Activated gamma-delta T cell treated with Interleukin-2 at 50 U/mL for 16 hours (primary cell): ENCODE measurements at places on chromosomes 1 and 21.

DNA sequence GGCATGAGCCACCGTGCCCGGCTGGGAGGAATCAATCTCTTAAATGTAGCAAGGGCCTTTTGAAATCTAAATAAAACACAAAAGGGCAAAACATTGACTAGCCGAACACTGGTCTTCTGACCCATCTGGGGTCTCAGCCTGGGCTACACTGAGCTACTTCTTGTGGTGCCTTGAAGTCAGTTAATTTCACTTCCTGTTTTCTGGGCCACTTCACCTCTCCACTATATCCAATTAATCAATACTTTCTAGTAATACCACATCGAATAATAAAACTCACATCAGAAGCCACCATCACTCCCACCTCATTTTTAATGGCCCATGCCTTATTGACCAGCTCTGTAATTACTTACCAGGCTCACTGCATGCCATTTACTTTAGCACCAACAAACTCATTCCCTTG, 138.0 kb upstream of the SAMSN1 start:
- no peak for DNase-seq

DNA sequence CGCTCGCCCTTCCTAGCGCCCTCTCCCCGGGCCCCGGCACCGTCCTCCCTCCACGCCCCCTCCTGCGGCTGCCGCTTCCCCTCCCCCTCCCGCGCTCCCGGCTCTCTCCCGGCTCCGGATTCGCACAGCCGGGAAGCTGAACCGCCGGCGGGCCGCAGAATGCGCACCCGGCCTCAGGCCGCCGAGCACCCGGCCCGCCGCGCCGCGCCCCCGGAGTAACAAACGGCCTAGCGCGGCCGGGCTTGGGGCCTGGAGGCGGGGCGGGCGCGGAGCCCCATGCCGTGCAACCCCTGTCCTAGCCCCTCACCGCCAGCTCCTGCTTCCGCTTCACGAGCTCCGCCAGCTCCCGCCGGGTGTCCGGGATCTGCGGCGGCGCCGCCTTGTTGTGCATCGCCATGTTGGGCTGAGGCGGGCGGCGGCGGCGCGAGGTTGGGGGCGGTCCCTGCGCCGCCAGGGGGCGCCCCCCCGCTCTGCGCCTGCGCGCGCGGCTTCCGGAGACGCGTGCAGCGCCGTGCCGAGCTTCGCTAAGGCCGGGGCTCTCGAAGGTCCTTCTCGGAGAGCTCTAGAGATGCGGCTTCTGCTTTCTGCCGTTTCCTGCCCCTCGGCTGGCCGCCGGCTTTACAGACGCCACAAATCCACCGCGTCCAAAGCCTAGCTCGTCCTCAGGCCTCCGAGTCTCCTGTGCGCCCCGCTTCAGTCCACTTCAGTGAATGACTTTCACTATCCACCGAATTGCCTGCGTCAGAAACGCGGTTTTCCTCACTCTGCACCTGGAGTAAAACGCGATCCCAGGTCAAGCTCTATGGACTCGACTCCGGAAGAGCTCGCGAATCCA, at the start of gene MEAF6:
Gene MEAF6 (minus strand): TSS at position 417 of the 835 bp plus-strand sequence. CDS start 20 bp downstream, at position 397.
- DNase-seq, result peak; percentile 82

- DNase-seq, result no peak
Observed at GRCh38 chr1:6157528-6158174, 22.5 kb downstream of the CHD5 start.

- DNase-seq, result no peak
Observed at GRCh38 chr1:206768472-206769303, 1.9 kb upstream of the IL19 start.

DNA sequence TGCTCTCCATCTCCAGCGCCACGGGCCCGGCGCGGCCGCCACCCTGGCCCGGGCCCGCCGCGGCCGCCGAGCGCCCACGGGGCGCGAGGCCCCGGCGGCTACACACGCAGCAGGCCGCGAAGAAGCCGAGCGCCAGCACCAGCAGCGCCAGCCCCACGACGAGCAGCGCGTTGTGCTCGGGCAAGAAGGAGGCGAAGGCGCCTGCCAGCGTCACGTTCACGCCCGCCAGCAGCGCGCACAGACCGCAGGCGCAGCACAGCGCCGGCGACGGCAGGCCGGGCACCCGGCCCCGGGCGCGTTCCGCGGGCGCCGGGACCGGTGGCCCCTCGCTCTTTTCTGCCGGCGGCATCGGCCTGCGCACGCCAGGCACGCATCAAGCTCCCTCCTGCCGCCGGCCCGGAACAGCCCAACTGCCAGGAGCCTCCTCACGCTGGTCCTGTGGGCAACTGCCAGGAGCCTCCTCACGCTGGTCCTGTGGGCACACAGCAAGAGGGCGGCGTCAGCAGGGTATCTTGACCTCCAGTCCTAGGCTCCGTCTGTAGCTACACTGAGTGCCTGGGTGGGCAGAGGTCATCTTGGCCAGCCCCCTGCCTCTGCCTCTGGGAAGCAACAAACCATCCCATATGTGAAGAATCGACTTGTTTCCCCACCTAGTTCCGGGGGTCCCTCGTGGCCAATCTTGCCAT, 18.1 kb downstream of the KNCN start:
- DNase-seq, result peak; percentile 34
